Omental fat pad (tissue), 4 donors: ENCODE measurements at places on chromosomes 6 and 20. TPM values are rescaled to one million over a fixed set of nuclear protein-coding genes. Genes with fewer than 3 reads are reported as not detected.

- no peak for DNase-seq
These were observed 183.5 kb upstream of the OLIG3 start for GRCh38 chr6:137677709-137678108.

The AIG1 gene
- total RNA-seq, result 18.1 TPM

DNA sequence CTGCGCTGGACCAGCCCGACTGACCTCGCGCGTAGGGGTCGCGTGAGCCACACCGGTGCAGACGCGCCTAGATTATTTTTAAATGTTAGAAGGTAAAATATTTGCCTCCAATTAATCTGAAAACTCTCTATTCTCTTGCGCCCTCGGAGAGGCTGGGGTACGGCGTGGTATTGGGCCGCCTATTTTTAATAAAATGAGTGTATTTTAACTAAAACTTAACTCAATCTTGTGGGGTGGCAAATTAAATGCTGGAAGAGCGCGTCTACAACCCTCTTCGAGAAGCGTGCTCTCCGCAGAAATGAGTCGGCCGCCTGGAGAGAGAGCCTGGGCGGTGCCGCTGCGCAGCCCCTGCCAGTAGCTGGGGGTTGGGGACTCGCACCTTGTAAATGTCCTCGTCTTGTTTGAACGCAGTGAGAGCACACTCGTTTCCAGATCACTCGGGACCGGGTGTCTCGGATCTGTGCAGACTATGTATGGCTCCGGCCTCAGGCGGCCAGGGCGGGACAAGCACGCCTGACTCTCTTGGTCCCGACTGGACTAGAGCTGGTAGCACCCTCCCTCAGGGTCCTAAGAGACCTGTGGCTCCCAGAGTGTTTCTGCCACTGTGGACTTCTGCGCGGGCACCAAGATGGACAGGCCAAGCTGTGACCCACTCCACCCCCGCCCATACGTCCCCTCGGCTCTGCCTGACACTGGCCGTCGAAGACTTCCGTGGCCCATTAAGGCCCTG is 2.0 kb upstream of the MAFB start:
- no peak for DNase-seq

The BAK1 gene
- 10.1 TPM for total RNA-seq

DNA sequence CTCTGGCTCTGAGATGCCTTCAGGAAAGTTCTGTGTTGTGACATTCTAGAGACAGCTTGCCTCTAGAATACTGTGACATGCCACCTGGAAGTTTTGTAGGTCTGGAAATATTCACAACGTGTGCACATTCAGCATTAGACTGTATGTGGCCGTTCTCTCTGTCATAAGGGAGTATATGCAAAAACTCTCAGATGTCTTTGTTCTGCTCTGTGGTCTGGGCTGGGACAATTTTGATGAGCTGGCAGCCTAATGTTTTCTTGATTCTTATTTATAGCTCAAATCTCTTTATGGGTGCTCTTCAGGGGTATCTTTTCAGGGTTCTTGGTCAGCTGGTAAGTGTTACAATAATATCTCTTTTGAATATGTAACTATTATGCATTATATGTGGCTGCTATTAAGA is 355.1 kb downstream of the PAX1 start:
- no peak for DNase-seq

DNA sequence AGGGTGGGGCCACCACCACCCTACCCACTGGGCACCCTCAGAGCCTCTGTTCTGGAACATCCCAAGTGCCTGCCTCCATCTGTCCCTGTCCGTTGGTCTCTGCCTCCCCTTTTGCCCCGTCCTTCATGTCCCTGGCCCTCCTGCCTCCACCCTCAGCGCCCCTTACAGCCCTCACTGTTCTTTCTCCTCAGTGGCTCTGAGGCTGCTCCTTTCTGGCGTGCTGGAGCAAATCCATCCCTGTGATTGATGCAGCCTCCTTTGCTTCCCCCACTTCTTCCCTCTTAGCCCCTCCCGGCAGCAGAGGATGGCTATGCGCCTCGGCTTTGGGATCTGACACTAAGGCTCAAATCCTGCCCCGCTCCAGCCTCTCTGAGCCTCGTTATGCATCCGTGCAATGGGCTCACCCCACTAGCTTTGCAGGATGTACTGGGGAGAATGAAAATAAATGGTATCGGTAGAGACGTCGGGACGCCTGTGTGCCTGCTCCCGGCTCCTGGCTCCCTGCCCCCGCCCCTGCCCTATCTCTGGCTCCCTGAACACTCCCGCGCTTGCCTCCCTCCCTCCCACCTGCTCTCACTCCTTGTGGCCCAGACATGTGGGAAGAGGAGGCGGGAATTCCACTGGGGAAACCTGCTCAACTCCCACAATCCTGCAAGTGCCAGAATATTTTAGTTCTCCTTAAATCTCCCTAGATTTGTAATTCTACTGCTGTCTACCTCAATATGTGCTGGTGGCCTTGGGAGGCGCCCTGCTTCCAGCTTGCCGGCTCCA is 13.1 kb downstream of the VSTM2L start:
- DNase-seq, result no peak

The COL12A1 gene
- total RNA-seq, result 229 TPM

GRCh38 chr6:135281227-135281626 is 100.1 kb downstream of the MYB start:
- no peak for DNase-seq

The FGD2 gene
- 83.6 TPM for total RNA-seq

GRCh38 chr6:54135665-54136369 is 24.6 kb downstream of the MLIP start:
- DNase-seq, result no peak

The SNPH gene
- total RNA-seq, result 2.0 TPM

DNA sequence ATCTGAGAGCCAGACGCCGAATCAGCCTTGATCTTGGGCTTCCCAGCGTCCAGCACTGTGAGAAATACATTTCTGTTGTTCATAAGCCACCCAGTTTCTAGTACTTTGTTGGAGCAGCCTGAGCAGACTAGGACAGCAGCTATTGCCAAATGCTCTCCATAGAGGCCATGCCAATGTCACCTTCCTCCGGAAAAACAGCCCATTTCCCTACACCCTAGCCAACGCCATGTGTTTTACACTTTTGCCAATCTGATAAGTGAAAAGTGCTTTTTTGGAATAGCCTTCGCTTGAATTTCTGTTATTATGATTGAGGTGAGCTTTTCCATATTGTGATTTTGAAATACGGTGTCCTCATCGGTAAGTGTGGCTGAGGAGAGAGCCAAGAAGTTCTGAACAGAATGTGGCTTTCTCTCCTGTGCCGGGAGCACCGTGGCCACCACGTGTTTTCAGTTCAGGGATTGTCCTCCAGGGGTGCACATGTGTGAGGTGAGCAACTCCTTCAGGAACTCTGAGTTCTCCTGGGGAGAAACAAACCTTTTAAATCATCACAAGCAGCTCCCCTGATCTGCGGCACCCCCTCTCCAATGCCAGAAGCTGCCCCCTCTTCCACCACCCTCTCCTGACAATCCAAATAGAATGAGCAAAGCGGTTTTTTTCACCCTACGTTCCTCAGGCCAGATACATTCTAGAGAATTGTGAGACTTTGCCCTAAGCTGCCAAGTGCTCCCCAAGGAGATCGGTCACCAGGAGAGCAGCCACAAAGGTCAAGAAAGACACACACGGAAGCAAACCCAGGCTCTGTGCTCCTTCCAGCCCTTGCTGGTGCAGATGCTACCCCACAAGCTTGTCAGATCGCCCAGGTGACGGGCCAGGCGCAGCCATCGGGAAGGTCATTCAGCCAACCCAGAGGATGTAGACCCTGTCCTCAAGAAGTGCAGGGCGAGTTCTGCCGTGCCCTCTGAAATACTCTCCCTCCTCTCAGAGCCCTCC is 36.0 kb downstream of the TAF8 start:
- DNase-seq, result no peak

The PRR18 gene
- total RNA-seq, result 0.38 TPM

The STAU1 gene
- 99.8 TPM for total RNA-seq

GRCh38 chr6:153058291-153058690 is 55.8 kb upstream of the MTRF1L start:
- no peak for DNase-seq

The CDSN gene
- total RNA-seq, result not detected

DNA sequence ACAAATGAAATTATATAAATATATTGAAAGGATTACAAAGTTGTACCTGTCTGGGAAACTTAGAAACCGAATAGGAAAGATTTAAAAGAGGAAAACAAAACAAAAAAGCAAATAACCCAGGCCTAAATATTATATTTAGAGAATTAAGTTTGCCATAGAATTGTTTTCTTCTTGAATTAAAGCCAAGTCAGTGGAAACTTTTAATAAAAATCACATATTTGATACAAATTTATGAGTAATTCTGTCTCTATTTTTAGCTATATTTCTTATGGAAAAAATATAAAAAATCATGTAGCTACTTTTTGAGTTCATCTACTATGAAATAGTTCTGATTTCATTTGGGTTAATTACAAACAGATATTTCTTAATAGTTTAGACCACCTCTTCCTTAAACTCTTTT is 470.2 kb upstream of the HSF2 start:
- no peak for DNase-seq

The SLC12A5 gene
- total RNA-seq, result not detected

- no peak for DNase-seq
These were observed 16.3 kb downstream of the IRAK1BP1 start for GRCh38 chr6:78883651-78884050.

- DNase-seq, result no peak
These were observed 3.7 kb upstream of the BEND6 start for GRCh38 chr6:56951049-56951831.

The TPX2 gene
- total RNA-seq, result 0.82 TPM

DNA sequence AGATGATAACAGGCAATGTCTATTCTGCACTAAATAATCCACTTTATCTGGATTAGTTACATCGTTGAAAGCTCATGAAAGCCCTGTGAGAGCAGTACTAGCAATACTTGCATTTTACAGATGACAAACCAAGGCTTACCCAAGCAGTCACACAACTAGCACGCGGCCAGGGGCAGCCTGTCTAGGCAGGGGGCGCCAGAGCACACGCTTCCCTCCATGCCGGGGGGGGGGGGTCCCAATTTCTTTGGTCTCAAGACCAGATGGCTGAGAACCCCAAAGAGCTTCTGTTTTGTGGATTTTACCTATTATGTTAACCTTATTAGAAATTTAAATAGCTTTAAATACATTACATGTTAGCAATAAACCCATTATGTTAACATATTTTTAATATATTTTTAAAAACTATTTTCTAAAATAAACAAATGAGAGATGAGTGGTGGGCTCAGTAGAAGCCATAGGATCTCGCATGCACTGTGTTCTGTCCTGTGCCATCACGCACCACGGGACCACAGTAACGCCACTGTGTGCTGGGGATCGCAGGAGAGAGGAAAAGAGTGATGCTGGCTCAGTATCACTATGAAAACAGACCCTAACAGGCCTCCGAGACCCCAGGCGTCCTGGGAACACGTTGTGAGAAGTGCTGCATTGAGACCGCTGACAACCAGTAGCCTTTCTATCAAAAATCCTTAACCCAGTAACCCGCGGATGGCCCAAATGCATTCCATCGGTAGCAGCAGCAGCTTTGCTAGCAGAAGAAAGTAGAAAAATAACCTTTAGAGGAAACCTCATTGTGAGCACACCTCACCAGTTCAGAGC is 5.3 kb upstream of the PRR18 start:
- DNase-seq, result no peak

The TMEM217 gene
- 1.7 TPM for total RNA-seq

GRCh38 chr6:17473554-17473953 is 80.2 kb downstream of the CAP2 start:
- DNase-seq, result no peak

- peak; percentile 21 for DNase-seq
These were observed 160.7 kb downstream of the DLL1 start for GRCh38 chr6:170130201-170130621.

- no peak for DNase-seq
These were observed 6.0 kb downstream of the MKKS start for GRCh38 chr20:10428008-10428407.

DNA sequence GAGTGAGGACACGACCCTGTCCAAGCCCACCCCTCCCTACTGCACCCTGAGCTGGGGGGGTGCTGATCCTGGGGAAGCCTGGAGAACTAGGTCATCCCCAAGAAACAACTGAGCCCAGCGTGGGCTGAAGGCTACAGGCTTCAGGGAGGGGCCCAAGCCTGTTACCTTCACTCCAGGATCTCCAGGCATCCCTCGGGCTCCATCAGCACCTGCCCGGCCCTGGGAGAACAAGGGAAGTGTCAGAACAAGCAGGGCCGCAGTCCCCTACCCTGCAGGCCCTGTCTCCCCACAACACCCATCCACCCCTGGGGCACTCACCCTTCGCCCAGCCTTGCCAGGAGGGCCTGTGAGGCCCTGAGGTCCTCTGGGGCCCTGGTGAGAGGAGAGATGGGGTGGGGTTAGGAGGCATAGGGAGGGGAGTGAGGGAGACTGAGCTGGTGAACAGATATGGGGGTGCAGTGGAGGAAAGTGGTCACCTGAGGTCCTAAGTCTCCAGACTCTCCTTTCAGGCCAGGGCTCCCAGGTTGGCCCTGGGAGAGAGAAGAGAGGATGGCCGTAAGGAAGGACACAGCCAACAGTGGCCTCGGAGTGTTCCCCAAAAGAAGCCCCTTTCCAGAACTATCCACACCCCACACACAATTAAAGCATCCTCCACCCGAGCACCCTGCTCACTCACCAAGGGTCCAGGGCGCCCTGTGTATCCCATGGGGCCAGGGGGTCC is 13.4 kb downstream of the COL11A2 start:
- no peak for DNase-seq

- DNase-seq, result no peak
These were observed 199.7 kb upstream of the UST start for GRCh38 chr6:148547110-148547509.

DNA sequence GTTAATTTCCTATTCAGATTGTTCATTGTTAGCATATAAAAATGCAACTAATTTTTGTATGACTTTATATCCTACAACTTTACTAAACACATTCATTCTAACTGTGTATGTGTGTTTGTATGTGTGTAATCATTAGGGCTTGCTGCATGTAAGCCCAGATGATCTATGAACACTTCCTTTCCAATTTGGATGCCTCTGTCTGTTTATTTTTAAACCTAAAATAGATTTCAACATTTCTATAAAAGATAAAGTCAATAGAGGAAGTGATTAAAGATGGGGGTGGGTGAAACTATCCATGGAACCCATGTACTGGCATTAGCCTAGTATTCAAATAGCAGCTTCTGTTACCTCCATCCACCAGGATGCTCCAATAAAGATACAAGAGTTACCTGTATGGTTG is 15.7 kb upstream of the AKAP12 start:
- DNase-seq, result no peak

DNA sequence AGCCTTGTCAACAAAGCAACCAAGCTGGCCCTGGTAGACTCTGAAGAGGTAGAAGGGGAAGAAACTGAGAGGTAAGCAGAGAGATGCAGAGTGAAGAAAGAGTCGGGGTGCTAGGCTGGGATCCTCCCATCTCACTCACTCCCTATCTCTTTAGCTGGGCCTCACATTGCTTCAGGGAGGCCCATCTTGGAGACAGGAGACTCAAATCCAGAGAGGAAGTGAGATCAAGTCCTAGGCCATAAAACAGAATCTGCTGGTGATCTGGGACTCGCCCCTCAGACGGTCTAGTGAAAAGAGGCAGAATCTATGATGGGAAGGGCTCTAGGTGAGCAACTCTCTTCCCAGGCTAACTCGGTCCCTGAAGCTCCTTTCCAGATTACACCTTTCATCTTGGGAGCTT is 659 bp upstream of the GUCA1B start:
- DNase-seq, result no peak

The MDFI gene
- 24.3 TPM for total RNA-seq

The WFDC5 gene
- total RNA-seq, result not detected

The MTHFD1L gene
- 4.7 TPM for total RNA-seq

- no peak for DNase-seq
These were observed 467.6 kb upstream of the HS3ST5 start for GRCh38 chr6:114810468-114810867.

The ANKEF1 gene
- 6.5 TPM for total RNA-seq

The TAP2 gene
- total RNA-seq, result 27.3 TPM
